ENCODE measurements at places on chromosomes 2 and 18. TPM values are rescaled to one million over a fixed set of nuclear protein-coding genes. Genes with fewer than 3 reads are reported as not detected.

Gene RIT2
- total RNA-seq: not detected

Gene GBX2
- total RNA-seq: 10.2 TPM

- no peak for DNase-seq
Measured at GRCh38 chr18:41347057-41347456, 608.0 kb upstream of the PIK3C3 start.

DNA sequence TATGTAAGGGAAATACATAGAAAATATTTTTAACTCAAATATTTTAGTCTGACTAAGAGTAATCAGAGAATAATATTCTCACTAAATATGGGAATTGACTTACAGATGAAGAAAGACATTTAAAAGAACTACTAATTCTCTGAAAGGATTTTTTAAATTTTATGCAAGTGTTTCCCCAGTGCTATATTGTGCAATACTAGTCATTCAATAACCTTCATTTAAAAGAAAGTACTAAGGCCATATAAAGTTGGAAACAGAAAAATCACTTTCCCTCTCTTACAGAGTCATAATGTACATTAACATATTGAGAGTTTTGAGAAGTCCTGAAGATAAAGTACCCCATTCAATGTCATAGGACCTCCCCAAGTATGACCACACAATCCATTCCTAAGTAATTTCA, 584.6 kb upstream of the ACVR2A start:
- no peak for DNase-seq
